ENCODE measurements at places on chromosomes 4 and X.

DNA sequence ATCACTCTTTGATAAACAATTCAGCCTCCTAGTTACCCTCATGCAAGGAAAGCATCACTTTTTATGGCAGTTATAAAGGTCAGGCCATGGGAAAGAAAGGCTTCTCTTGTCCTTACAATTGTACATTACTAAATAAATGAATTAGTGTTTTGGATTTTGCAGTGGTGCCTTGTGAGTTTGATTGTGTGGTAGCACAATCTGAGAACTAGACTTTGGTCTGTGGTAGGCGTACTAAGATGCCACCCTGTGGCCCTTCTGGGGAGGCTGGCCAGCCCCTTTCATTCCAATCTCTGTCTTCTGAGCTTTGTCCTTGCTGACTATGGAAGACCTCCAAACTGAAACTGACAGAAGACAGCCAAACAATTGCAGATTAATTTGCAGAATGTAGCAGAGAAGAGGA, 14.6 kb upstream of the HNRNPD start:
- DNase-seq = no peak

DNA sequence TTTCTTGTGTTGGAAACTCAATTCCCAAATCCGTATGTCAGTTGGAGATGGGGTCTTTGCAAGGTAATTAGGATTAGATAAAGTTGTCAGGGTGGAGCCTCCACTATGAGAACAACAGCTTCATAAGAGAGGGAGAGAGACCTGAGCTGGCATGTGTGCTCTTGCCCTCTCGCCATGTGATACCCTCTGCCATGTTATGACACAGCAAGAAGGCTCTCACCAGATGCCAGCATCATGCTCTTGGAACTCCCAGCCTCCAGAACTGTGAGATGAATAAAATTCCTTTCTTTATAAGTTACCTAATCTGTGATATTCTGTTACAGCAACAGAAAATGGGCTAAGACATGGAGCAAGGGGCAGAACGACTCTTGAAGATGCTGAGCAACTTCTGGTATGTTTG, 201.9 kb upstream of the BOD1L1 start:
- DNase-seq = no peak

GRCh38 chr4:110654254-110654635, 31.4 kb upstream of the PITX2 start:
- no peak for DNase-seq

GRCh38 chr4:93779228-93779627, 49.3 kb upstream of the ATOH1 start:
- DNase-seq = no peak

GRCh38 chr4:168787334-168787733, 222.7 kb downstream of the CBR4 start:
- no peak for DNase-seq

DNA sequence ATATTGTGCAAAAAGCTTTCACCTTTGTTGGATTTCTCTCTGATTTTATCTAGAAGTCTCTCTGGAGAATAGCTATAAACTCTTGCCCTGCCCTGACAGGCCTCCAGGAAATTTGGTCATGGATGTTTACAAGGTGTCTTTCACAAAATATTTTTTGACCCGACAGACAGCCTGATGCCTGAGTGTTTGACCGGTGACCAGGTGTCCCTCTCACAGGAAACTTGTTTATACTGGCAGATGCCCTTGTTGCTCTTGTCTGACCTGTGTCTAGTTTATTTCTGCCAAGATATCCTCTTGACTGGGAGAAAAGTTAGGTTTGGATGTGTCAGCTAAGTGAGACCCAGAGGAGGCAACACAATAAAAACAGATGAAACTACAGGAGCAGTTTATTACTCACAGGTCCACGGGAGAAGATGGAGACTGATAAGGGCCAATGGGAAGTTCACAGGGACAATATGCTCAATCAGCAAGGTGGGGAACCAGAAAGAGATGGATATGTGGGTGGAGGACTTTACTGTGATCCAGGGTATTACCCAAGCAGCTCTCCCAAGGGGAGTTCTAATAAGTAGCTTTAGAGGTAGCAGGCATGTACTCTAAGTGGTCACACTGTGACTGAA, 243.3 kb downstream of the ARAP2 start:
- no peak for DNase-seq

DNA sequence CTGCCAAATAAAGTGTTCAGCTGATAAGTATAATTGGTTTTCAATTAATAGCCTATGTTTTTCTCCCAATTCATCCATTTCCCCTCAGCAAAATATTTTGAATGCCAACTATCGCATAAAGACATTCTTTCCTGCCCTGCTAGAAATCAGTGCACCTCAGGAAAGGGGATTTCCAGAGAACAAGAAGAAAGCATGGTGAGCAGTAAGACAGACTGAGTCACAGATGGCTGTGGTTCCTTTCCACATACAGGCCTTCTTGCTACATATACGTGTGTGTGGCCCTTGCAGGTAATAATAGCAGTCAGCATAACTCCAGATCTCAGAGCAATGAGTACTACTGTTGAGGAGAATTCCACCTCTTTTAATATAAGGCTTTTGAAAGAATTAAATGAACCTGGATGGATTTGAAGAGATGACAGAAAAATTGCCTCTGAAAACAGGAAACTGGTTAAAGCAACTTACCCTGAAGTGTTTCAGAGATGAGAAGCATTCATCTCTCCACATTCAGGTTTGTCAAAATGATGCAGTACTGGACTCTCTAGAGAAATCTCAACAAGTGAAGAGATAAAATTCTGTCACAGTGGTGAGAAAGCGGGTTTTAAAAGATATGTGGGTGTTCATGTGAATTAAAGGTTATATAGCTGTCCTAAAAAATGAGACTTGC, 13.6 kb downstream of the GASK1B start:
- DNase-seq = no peak

- no peak for DNase-seq
These were observed 13.4 kb downstream of the SRD5A3 start for GRCh38 chr4:55359397-55359916.

GRCh38 chr4:4805887-4806286, 53.6 kb upstream of the MSX1 start:
- DNase-seq = no peak

- DNase-seq = no peak
These were observed 25.3 kb upstream of the SOD3 start for GRCh38 chr4:24770032-24770584.

DNA sequence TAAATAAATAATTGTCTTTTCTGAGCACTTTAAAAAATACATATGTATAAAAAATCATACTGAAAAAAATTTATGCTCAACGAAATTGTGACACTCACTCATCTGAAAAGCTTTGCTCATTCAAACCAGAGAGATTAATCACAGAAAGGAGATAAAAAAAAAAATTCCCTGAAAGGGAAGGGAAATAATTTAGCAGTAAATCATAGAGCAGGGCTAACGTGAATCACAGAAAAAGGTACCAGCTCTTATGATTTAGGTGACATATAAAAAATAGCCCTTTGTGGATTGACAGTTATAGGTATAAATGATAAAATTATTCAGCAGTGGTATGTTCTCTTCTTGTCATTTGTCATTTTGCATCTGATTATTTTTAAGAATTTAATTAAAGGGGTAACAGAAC, 552.7 kb upstream of the TENM3 start:
- no peak for DNase-seq
